Stimulated activated CD4-positive, alpha-beta T cell treated with anti-CD3 and anti-CD28 coated beads, Interleukin-2, amount 100 ng/mL, for 4 hours (primary cell): ENCODE measurements at places on chromosomes 12 and 14.

DNA sequence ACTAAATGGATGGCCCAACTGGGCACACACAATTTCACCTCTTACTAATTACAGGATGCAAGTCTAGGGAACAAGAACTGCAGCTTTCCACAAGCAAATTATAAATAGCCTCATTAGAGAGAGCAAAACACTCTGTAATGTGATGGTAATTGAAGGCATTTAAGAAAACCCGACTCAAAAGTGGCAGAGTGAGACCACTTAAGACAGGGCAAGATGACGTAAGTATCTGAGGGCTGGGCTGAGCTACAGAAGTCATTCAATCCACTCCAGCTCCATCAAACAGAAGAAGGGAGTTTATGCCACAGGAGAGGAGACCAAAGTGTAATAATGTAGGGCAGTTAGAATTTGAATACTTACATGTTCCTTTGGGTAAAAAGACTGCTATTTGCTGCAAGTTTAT lies 90.3 kb downstream of the PRKAB1 start:
- no peak for DNase-seq

- no peak for DNase-seq
Measured at GRCh38 chr12:82698708-82699564, 12.2 kb downstream of the TMTC2 start.

DNA sequence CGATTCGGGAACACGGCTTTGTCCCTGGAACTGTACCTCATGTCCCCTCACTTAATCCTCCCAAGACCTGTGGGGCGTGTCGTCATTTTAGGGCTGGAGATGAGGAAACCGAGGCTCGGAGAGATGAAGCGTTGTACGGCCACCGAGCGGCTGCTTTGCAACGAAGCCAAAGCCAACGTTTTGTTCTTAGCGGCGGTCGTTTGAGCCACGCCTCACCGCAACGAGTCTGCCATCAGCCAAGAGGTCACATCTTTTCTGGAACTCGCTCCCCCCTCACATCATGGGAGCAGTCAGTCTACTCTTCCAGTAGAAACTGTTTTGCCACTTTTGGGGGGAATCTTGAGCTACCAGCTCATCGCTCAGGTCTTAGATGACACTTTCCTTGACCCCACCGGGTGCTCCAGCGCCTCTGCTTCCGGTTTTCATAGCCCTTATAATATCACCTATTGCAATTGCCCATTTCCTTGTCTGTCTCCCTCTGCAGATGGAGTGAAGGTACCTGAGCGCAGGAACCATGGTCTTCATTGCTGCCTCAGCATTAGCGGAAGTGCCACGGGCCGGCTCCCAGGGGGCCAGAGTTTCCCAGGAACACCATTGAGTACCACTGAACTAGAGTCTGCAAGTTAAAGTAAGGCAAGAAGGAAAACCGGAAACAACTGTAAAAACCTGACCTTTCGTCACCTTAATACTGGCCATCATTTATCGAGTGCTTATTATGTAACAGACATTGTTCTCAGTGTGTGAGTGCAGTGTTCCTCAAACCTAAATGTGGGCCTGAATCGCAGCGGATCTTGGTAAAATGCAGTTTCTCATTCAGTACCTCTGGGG lies 19.6 kb downstream of the NINJ2 start:
- no peak for DNase-seq

DNA sequence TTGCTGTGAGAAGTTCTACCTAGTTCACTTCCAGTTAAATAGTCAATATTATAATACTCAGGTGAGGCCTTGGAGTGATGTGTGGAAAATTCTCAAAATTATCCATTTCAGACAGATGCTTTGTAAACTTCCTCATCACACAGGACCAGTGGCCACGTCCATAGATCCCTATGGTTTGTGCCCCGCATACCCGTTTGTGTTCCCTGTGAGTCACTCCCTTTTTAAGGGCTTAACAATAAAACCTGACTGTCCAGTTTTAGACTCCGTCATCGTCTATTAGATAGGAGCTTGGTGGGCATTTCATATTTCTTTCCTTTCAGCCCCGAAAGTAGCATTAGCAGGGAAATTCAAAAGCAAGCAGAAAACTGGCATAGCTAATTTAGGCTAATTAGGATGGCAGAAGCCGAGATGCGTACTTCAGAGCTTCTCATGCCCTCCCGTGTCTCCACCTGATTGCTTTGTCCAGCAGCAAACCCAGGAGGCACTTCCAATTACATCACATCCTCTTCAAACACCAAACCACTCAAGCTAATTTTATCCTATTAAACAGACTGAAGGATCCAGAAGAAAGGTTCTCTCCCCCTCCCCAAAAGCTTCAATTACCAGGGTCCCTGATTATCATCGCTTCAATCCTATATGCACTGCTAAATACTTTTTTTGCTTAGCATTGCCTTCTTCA lies 186.6 kb upstream of the OTX2 start:
- DNase-seq, result no peak

GRCh38 chr12:107319533-107320032 lies 226.2 kb upstream of the CRY1 start:
- DNase-seq, result no peak

DNA sequence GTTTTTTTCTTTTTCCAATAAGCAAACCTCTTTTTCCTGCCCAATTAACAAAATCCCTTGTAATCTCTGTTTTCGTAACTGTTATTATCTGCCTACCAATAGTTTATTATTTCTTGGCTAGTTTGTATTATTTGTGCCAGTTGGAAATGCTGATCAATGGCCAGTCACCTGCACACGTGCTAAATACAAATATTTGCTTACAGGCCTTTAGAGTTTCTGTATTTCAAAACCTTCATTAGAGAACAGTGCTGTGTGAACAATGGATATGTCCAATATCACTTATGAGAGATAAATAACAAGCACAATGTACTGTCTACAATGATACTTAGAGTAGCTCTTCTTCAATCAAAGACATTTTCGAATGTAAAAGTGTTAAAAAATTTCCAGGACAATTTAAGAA lies 10.8 kb upstream of the DYRK2 start:
- no peak for DNase-seq

DNA sequence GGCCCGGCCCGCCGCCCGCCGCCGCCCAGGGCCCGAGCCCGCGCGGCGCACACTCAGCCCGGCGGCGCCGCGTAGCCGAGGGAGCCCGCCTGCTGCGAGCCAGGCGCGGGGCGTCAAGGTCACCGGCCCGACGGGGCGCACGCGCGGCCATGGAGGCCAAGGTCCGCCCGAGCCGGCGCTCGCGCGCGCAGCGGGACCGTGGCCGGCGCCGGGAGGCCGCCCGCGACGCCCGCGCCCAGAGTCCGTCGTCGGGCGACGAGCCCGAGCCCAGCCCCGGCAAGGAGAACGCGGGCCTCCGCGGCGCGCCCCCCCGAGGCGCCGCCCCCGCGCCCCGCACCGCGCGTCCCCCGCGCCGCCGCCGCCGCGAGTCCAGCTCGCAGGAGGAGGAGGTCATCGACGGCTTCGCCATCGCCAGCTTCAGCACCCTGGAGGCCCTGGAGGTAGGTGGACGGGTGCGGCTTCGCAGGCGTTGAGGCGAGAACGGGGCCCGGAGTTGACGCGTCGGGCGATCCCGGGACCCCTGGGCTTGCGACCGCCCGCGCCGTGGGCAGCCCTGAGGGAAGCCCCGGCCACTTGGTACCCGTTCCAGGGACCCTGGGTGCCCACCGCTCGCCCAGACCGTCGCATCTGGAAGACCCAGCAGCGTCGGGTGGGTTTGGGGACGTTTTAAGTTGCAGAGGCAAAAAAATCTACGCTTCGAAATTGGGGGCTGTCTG lies 629 bp downstream of the FBRSL1 start:
- DNase-seq, result no peak
